ENCODE measurements at places on chromosomes 1 and 21. TPM values are rescaled to one million over a fixed set of nuclear protein-coding genes. Genes with fewer than 3 reads are reported as not detected.
A peak's percentile ranks its signal among the peaks of the same experiment; 100 is the strongest.

DNA sequence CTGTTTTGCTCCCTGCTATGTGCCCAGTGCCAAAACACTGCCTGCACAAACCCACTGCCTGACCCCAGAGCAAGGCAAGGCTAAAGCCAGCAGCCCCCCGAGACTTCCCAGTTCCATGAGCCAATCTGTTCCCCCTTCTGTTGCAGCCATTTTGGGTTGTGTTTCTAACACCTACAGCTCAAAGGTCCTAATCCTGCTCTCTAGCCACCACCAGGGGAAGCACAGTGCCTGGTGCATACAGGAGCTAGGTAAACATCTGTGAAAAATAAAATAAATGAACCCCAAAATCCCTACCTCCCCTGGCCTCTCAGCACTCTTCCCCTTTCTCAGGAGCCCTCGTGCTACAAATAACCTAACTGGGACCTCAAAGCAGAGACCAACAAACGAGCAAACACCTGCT is 190.2 kb downstream of the MATN1 start:
- no peak overlapping the region for H3K27ac ChIP-seq
- no peaks in the 10 kb centered on the region for H3K4me1 ChIP-seq
- H3K27me3 ChIP-seq, result peaks cover 3% of the 10 kb centered on the region
- no peak overlapping the region for H3K4me3 ChIP-seq
- no peak for DNase-seq

AUNIP gene
- 12.2 TPM for total RNA-seq

GUCA2A gene
- not detected for total RNA-seq

GNAT2 gene
- total RNA-seq, result 0.44 TPM

OR2T35 gene
- not detected for total RNA-seq

DNA sequence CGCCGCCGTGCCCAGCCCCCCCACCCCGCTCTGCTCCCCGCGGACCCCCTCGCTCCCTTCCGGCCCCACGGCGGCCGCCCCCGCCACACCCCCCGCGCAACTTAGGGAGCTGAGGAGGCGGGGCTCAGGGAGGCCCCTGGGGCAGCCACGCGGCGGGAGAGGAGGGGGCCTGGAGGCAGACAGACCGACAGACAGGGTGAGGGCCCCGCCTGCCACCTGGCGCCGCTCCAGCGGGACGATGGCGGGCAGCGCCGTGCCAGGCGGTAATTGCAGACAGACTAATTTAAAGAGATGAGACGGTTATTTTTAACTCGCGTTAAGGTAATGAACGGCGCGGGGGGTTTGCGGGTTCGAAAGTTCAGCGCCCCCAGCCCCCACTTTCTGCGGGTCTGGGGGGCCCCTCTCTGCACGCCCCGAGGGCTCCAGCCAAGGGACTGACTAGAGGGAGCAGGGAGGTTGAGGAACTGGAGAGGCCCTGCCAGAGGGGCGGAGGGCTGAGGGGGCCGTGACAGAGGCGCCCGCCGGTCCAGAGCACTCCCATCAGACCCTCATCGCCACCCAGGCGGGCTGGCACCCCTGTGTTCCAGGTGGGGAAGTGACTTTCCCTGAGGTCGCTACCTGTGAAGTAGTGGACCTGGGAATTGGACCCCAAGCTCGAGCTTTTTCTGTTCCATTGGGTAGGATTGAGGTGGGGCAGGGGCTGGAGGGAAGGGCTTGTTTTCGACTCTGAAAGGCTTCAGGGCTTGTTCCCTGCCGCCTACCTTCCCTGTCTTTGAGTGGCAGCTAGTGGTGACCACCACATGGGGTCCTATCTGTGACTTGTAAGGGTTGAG is 5.4 kb downstream of the FOXO6 start:
- H3K4me3 ChIP-seq, result peak overlapping the region; percentile 31
- peaks cover 9% of the 10 kb centered on the region for H3K4me1 ChIP-seq
- H3K27ac ChIP-seq, result no peak overlapping the region

CADM3 gene
- total RNA-seq, result 0.28 TPM

- H3K36me3 ChIP-seq, result no peaks in the 10 kb centered on the region
- H3K4me3 ChIP-seq, result no peak overlapping the region
- H3K27me3 ChIP-seq, result no peaks in the 10 kb centered on the region
- no peaks in the 10 kb centered on the region for H3K4me1 ChIP-seq
Observed at GRCh38 chr1:243440406-243440805, 184.6 kb downstream of the SDCCAG8 start.

DNA sequence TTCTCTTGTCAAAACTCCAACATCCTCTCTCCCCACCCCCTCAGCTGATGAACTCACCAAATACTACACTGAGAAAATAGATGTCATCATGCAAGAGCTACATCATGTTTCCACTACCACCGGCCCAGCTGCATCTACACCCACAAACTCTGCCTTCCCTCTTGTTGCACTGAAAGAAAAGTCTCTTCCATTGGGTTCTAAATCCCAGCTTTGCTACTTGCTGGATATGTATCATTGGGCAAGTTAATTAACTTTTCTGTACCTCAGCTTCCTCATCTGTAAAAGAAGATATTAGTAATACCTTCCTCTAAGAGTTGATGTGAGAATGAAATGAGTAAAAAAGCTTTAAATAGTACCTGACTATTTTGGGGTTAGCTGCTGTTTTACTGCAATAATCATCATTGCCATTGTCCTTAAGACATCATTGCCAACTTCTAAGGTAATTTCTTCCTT is 108.6 kb downstream of the OLFML2B start:
- no peak overlapping the region for H3K27ac ChIP-seq
- 0 out of 2 replicates have a peak, but pooled peaks cover 2% of the 10 kb centered on the region for H3K4me1 ChIP-seq
- H3K36me3 ChIP-seq, result no peaks in the 10 kb centered on the region

DNA sequence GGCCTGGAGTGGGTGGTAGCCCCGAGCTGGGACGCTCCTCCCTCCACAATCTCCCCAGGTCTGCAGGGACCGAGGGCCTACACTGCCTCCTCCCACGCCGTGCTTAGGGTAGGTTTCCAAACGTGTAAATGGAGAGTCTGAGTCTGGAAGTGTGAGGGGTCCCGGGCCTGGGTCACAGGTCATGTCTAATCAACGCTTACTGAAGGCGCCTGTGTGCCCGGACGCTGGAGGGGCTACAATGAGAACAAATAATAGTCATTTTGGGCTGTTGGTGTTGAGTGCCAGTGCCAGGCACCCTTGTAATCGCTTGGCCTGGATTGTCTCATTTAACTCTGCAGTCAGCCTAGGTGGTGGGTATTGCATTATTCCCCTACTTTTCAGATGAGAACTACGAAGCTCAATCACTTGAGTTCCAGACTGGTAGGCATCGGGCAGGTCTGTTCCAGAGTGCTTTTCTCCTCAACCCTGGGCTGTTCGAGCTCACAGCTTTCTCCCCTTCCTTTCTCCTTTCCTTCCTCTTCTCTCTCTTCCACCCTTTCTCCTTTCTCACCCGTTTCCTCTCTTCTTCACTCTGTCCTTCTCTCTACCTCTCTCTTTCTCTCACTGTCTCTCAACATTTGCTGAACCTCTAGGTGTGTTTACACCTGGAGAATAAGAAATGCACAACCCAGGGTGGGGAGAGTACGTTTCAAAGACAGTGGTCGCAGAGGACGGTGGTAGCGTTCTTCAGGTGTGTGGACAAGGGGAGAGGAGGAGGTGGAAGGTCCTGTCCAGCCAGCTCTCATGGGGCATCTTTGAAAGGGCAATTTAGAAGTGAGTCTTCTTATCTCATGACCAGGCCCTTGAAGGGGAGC is 883 bp downstream of the SLC66A1 start:
- no peaks in the 10 kb centered on the region for H3K27me3 ChIP-seq
- H3K4me1 ChIP-seq, result peaks cover 18% of the 10 kb centered on the region
- H3K27ac ChIP-seq, result peak overlapping the region; percentile 89
- no peaks in the 10 kb centered on the region for H3K36me3 ChIP-seq
- no peak for DNase-seq
- peak overlapping the region; percentile 82 for H3K4me3 ChIP-seq

CD84 gene
- 0.26 TPM for total RNA-seq

DNA sequence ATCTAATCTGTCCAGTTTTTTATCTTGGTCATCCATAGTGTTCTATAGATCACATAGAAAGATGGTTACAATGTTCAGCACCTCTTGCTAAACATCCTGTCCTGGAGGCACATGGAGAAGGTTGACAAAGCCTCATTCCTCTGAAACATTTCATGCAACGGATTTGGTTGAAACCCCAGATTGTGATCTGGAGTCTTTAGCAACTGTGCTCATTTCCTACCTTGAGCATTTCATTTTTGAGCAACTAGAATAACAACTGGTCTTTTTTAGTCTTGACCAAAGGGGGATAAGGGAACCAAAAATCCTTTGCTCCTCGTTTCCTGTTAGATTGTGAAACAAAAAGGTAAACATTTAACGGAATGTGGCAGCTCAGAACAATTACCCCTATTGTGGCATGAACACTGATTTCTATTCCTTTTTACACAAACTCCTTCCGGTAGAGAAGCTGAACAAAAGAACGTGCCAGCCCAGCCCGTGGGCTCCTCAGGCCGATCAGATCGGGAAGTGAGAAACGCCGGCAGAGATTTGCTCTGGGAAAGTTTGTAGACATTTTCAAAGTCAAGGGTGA is 94.7 kb upstream of the ERRFI1 start:
- H3K27ac ChIP-seq, result peak overlapping the region; percentile 100
- H3K4me1 ChIP-seq, result peaks cover 54% of the 10 kb centered on the region
- no peaks in the 10 kb centered on the region for H3K36me3 ChIP-seq
- no peaks in the 10 kb centered on the region for H3K27me3 ChIP-seq
- no peak overlapping the region for H3K4me3 ChIP-seq

TMCC2 gene
- 3.1 TPM for total RNA-seq

LCE2A gene
- total RNA-seq, result not detected

GRCh38 chr1:108886292-108886691 is 9.5 kb downstream of the GPSM2 start:
- H3K27me3 ChIP-seq, result no peaks in the 10 kb centered on the region
- H3K4me1 ChIP-seq, result peaks cover 2% of the 10 kb centered on the region
- no peak for DNase-seq
- H3K27ac ChIP-seq, result no peak overlapping the region
- H3K4me3 ChIP-seq, result no peak overlapping the region
- H3K36me3 ChIP-seq, result no peaks in the 10 kb centered on the region

DNA sequence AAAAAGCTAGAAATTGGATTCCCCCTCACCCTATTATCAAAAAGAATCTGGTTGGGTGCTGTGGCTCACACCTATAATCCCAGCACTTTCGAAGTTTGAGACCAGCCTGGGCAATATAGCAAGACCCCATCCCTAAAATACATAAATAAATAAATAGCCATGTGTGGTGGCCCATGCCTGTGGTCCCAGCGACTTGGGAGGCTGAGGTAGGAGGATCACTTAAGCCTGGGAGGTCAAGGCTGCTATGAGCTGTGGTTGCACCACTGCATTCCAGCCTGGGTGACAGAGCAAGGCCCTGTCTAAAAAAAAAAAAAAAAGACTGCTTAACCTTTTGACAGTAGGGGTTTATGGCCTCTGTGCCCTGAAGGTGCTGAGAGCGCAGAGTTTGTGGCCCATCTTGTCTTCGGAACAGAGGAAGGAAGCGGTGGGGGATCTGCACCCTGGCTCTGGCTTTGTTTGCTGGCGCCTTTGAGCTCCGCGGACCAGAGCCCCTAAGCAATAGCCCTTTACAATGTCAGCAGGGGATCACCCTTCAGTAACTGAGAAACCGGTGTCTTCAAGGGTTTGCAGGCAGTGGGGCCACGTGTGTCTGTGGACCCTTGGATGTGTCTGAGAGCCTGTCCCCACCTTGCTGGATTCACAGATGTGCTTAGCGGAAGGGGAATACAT is 22.1 kb downstream of the SLC2A7 start:
- no peak for DNase-seq
- no peaks in the 10 kb centered on the region for H3K36me3 ChIP-seq
- H3K27me3 ChIP-seq, result no peaks in the 10 kb centered on the region
- H3K4me1 ChIP-seq, result no peaks in the 10 kb centered on the region
- no peak overlapping the region for H3K27ac ChIP-seq

- DNase-seq, result no peak
- no peaks in the 10 kb centered on the region for H3K36me3 ChIP-seq
- H3K27ac ChIP-seq, result no peak overlapping the region
- peaks cover 28% of the 10 kb centered on the region for H3K27me3 ChIP-seq
- H3K4me3 ChIP-seq, result no peak overlapping the region
Observed at GRCh38 chr1:160078512-160079195, 2.7 kb upstream of the KCNJ9 start.

DNA sequence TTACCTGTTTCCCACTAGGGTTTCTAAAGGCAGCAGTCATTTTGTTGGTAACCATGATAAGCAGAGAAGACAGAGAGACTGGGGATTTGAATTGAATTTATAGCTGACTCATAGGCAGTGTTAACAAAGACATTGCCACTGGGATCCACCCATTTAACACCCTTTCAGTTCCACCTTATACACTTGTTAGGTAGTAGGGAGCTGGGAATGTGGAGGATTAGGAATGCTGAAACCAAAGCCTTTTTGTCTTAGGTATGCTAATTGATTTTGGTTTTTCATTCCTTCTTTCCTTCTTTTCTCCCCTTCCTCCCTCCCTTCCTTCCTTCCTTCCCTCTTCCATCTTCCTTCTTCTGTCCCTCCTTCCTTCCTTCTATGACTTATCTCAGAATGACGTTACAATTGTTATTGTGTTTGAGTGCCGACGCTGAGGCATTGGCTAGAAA is 7.5 kb upstream of the EVI5 start:
- DNase-seq, result no peak
- no peak overlapping the region for H3K27ac ChIP-seq
- H3K4me3 ChIP-seq, result no peak overlapping the region
- no peaks in the 10 kb centered on the region for H3K36me3 ChIP-seq
- H3K4me1 ChIP-seq, result no peaks in the 10 kb centered on the region
- no peaks in the 10 kb centered on the region for H3K27me3 ChIP-seq

GRCh38 chr21:21295303-21295702 is 297.1 kb downstream of the NCAM2 start:
- no peak overlapping the region for H3K27ac ChIP-seq
- no peak for DNase-seq
- no peaks in the 10 kb centered on the region for H3K27me3 ChIP-seq
- no peaks in the 10 kb centered on the region for H3K36me3 ChIP-seq
- no peaks in the 10 kb centered on the region for H3K4me1 ChIP-seq

- H3K27me3 ChIP-seq, result no peaks in the 10 kb centered on the region
- H3K4me1 ChIP-seq, result peaks cover 68% of the 10 kb centered on the region
- H3K36me3 ChIP-seq, result no peaks in the 10 kb centered on the region
Observed at GRCh38 chr1:8677782-8678181, 139.7 kb downstream of the RERE start.

SH2D1B gene
- total RNA-seq, result not detected
